ENCODE measurements at places on chromosomes 5 and 9.
A peak's percentile ranks its signal among the peaks of the same experiment; 100 is the strongest.

DNA sequence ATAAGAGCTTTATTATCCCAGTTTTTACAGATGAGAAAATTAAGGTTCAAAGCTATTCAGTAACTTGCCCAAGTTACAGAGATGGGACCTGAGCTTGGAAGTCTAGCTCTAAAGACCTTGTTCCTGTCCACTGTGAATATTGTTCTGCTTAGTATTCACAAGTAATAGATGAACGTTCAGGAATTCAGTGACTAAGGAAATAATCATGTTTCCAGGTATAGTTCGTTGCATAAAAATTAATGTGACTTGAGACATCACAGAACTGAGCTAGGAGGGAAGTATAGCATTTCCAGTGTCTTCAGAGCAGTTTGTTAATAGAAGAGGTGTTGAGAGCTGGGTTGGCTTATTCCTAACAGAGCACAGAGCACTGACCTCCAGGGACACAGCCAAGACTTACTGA lies 136.1 kb downstream of the FGF1 start:
- no peak for DNase-seq

DNA sequence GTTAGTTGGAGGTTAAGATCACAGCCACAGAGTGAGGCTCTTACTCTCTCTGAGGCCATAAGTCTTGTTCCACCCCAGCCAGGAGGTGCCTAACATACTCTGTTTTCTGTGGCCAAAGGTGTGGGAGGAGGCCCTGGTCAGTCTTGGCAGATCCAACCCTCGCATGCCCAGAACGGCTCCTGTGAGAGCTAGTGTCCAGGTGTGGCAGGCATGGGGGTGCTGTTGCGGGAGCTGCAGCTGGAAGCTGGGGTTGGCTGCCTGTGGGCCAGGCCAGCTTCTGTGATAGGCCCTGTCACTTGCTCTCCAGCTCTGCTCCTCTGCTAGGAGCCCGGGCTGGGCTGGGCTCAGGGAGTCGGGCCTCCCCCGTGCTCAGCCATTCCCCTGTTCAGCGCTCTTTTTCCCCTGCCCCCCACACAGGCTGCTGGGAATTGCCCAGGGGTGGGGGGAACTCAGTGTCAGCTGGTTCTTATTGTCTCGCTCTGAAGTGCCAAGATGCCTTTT lies 31.6 kb downstream of the IER5L start:
- DNase-seq, result no peak

DNA sequence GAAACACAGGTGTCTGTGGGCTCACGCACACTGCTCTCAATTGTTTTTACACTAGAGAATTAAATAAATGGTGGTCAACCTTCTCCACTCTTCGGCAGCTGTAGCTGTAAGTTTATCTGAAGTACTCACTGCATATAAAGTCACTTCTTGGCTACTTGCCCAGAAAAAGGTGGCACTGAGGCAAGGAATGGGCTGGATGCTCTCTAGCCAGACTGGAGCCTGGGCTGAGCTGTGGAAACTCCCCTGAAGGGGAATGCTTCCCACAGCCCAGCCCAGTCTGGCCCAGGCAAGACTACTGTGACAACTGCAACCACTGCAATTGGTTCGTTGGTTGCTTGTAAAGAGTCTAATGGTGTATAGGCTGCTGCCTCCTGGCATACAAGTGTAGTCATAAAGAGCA lies 4.5 kb downstream of the LEAP2 start:
- no peak for DNase-seq

GRCh38 chr5:150613991-150614660 lies 26.3 kb upstream of the SYNPO start:
- DNase-seq, result no peak

- DNase-seq, result no peak
These were observed 4.6 kb upstream of the GLE1 start for GRCh38 chr9:128499920-128500319.

GRCh38 chr5:127941646-127942045 lies 141.9 kb upstream of the SLC12A2 start:
- DNase-seq, result no peak

- no peak for DNase-seq
These were observed 123.4 kb downstream of the ARL15 start for GRCh38 chr5:54186912-54187445.

DNA sequence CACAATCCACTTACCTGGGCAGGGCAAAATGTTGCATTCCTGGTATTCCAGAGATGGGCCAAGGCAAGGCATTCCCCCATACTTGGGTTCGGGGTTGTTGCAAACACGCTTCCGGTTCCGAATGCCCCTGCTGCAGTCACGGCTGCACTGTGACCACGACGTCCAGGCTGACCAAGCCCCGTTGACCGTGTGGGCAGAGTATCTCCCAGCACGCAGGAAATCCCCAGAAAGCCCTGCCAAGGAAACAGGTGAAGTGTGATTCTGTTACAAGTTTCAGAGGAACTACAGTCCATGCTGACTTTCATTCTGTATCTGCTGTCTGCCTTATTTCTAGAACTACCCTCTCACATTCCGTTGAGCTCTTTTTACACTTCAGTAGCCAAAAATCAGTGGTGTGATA lies 483.0 kb downstream of the SEMA5A start:
- DNase-seq, result no peak

GRCh38 chr5:94402096-94402495 lies 216.3 kb downstream of the KIAA0825 start:
- no peak for DNase-seq

- DNase-seq, result peak; percentile 75
These were observed 900 bp upstream of the HAVCR2 start for GRCh38 chr5:157109744-157110143.

GRCh38 chr5:102759289-102759688 lies 4.2 kb downstream of the PAM start:
- no peak for DNase-seq

DNA sequence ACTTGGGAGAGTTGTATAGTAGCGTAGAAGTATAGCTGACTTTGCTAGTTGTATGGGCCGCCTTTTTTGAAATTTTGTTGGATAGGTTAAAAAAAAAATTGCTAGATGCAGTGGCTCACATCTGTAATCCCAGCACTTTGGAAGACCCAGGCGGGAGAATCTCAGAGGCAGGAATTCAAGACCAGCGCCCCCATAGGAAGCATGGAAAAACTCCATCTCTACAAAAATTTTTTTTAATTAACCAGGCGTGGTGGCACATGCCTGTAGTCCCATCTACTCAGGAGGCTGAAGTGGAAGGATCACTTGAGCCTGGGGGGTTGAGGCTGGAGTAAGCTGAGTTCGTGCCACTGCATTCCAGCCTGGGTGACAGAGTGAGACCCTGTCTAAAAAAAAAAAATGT lies 59.2 kb downstream of the SMC5 start:
- no peak for DNase-seq

DNA sequence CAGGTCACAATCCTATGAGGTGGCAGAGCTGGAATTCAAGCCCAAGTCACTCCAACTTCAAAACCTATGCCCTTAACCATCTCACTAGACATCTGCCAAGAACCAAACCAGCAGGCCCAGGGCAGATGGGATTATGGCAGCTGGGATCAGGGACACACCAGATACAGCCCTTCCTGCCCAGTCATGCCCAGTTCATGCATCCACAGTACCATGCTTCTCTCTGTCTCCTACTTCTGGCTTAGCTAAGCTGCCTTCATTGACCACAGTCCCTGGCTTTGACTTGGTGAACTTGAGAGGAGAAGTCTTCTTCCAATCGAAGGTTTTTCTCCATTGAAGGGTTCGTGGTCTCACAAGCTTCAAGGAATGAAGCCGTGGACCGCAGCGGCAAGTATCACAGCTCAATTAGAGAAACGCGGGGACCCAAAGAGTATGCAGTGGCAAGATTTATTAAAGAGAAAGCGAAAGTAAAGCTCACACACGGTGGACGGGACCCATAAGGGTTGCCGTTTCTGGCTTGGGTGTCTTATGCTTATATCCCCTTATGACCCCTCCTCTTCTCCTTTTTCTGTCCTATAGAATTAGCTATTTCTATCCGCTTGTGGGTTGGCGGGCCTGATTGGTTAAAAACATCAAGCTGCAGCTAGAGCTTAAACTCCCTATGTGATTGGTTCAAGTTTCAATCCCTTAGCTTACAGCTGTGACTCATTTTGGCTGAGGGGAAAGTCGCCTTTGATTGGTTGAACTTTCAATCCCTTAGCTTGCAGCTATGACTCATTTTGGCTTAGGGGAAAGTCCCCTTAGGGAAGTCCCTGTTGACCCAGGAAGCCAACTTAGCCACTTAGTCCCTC lies 101.2 kb downstream of the TRIM36 start:
- peak; percentile 77 for DNase-seq

- DNase-seq, result no peak
These were observed 170.7 kb downstream of the MAPKAP1 start for GRCh38 chr9:125536167-125536772.

DNA sequence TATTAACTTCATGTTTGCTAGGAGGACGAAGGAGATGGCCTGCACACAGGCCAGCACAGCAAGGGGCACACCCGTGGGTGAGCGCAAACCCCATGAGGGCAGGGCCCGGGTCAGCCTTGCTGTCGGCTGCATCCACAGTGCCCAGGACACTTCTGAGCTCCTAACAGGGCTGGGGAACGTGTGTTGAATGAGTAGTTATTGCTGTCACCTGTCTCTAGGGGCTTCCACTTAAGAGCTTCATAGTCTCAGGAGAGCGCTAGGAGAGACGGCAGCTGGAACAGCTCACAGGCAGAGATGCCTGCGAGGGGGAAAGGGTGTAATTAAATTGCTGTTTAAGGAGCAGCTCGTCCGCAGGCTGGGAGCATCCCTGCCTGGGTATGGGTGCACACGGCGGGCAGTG lies 91.4 kb upstream of the NEURL1B start:
- no peak for DNase-seq

DNA sequence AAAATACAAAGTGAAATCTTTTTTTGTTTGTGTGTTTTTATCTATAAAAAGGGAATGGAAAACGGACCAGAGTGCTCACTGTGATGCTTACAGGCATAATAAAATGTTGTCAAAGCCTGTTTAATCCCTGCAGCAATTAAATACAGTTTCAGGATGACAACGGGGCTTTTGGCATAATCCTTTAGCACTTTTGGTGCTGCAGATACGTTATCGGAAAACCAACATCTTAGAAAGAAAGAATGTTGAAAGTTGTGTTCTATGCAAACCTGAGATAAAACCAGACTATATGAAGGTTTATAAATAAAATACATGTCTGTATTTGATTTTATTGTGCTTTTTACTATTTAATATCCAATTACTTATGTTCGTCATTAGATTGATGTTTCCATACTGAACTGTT lies 307.4 kb upstream of the DAB2 start:
- DNase-seq, result no peak

Data from activated CD4-positive, alpha-beta T cell treated with anti-CD3 and anti-CD28 coated beads, Interleukin-10, Interleukin-2, amounts not matched to agents 100 ng/mL and 50 ng/mL, durations not matched to agents 16 hours and 8 hours (primary cell).